Stimulated activated CD8-positive, alpha-beta memory T cell treated with anti-CD3 and anti-CD28 coated beads, Interleukin-15, amount 100 ng/mL, for 24 hours (primary cell): ENCODE measurements at places on chromosomes 1 and 21.

DNA sequence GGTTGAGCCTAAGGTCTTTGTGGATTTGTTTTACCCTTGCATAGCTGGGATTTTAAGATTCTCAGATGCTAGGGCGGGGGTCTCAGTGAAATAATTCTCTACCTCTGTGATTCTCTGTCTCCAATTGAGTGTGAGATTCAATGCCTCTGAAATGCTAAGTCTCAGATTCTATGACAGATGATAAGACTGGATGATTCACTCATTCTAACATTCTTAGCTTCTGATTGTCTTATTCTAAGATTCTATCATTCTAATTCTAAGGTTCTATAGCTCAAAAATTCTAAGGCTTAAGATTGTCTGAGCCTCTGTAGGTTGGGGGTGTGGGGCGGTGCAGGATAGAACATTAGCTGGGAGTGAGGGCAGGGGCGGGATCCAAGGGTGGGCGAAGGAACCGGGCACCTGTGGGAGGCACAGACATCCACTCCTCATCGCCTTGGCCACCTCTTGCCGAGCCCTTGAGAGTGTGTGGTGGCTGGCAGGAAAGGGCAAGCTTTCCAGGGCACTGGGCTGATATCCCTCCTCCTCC lies 29.5 kb downstream of the ADGRB2 start:
- DNase-seq, result no peak

DNA sequence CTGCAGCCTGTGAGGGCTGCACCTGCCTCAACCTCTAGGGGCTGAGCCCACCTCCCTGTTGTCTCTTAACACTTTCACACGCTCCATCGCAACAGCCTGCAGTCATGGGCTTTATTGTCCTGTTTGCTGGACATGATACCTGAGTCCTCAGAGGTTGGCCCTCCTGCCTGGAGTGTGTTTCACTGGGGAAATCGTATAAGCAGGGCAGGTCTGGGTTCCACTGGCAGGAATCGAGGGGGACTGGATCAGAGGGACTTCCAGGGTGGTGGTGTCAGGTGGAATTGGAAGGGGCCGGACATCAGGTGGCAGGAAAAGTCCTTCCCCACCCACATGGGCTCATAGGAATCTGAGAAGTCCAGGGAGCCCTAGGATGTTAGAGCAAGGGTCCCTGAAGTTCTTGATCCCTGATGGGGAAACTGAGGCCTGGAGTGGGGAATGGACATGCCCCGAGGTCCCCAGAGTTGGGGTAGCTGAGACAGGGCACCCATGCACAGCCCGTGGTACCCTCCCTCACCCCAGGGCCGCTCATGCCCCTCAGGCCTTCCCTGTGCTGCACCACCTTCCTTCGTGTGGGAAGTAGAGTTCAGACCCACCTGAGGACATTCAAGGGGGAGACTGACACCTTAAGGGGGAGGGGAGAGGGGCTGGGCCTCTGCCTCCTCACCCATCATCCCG lies 66.6 kb downstream of the PIK3CD start:
- no peak for DNase-seq

DNA sequence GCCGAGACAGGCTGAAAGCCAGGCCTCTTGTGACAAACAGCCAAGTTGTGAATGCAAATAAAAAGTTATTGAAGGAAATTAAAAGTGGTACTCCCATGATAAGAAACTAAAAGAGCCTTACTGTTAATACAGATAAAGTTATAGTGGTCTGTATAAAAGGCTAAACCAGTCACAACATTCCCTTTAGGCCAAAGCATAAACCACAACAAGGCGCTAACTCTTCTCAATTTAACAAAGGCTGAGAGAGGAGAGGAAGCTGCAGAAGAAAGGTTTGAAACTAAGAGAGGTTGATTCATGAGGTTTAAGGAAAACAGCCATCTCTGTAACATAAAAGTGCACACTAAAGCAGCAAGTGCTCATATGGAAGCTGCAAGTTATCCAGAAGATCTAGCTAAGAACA lies 10.7 kb downstream of the C1orf105 start:
- no peak for DNase-seq

- no peak for DNase-seq
Measured at GRCh38 chr1:221753828-221754188, 11.9 kb upstream of the DUSP10 start.

GRCh38 chr1:35502242-35502641 lies 55.0 kb downstream of the KIAA0319L start:
- DNase-seq, result no peak

- DNase-seq, result no peak
Measured at GRCh38 chr1:32538887-32539583, at the start of gene ZBTB8A. ZBTB8A (plus strand) TSS chr1:32539427; CDS start chr1:32592932, 53,505 bp downstream.

- no peak for DNase-seq
Measured at GRCh38 chr1:216824511-216824910, 101.3 kb upstream of the ESRRG start.

DNA sequence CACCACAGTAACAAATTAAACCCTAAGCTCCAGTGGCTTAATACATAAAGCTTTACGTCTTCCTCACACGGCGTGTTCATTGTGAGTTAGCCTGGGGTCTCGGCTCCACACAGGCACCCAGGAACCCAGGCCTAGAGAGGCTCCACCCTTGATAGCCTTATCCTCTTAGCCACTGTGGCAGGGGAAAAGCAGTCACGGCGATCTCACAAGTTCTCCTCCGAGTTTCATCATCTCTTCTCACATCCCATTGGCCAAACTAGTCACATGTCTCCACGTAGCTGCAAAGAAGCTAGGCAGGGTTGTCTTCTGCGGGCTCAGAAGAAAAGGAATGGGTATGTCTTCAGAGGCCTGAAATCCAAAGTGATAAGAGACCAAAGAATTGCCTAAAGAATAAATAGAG lies 122.3 kb upstream of the GRIK3 start:
- DNase-seq, result no peak

DNA sequence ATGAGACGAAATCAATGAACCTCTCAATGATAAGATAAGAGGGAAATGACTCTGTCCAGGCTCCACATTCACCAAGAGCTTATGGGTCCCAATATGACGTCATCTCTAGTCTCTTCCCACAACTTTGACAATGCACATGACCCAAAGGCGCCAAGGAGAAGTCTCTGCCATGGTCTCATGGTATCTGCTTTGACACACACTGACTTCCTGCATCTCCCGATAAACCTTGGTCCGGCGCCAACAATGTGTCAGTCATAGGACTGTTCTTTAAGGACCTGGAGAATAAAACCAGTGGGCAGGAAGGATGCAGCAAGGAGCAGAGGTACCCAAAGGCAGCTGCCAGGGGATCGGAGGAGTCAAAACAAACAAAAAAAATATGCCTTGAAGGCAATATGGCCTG lies 46.9 kb upstream of the TMEM51 start:
- DNase-seq, result no peak

GRCh38 chr1:111596499-111596898 lies 23.1 kb upstream of the RAP1A start:
- no peak for DNase-seq

DNA sequence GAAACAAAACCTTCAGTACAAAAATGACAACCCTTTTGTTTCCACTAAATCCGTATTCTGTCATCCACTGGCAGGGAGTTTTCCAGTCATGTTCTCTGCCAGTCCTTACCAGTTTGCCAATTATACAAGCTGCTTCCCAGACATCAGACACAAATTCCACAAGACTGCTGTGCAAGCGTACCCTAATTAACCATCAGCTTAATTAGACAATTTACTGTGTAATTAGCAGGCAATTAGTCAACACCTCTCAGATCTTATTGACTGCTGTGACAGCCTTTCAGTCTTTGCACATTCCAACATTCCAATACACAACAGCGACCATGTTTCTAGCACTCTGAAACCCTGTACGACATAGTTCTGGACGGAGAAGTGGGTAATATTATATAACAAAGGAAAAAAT lies 420.1 kb downstream of the DPYD start:
- no peak for DNase-seq

GRCh38 chr1:245589906-245590305 lies 435.1 kb downstream of the KIF26B start:
- no peak for DNase-seq

DNA sequence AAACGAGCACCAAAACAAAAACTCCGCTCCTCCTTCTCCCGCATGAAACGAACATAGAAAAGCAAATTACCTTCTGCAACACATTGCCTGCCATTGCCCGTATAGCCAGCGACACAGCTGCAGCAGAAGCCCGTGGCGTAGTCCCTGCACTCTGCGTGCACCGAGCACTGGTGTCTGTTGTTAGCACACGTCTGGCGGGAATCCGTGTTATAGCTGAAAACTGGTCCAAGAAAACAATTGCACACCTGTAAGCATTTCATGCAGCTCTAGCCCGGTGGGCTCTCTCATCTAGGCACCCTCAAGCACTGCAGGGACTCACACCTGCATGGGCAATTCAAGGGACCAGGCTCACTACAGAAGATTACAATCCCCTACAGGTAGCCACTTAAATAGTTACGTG lies 26.9 kb downstream of the NID1 start:
- no peak for DNase-seq

DNA sequence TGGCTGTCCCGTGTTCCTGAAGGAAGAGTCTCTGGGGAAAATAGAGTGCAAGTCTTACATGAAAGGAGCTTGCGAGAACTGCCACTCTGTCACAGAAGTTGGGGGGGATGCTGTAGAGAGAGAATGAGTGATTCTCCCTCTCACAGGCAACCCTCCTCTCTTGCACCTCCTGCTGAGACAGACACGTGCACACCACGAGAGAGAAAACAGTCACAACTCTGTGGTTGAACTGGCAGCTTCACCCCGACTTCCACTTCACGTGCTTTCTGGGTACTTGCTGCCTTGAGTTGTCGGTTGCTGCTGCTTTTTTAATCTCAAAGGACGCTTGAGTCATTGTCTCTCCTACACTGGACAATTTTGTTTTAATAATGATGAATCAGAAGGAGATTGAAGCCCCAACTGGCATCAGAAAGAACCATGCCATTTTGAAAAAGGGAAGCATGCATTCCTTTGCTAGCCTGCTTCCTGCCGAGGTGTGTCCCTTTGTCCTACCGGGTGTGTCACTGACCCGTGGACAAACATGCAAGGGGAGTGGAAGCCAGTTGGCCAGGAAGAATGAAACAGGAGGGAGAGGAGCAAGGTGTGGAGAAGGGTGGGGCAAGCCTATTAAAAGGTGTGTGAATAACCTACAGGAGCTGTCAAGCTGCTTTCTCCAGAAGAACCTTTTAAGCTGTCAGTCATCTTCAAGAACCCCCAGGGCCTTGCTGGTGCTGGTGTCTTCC lies 164.2 kb downstream of the CACNA1E start:
- no peak for DNase-seq

GRCh38 chr1:163094182-163094581 lies 25.0 kb downstream of the RGS4 start:
- DNase-seq, result no peak

GRCh38 chr1:230206976-230207375 lies 139.9 kb downstream of the GALNT2 start:
- DNase-seq, result no peak

DNA sequence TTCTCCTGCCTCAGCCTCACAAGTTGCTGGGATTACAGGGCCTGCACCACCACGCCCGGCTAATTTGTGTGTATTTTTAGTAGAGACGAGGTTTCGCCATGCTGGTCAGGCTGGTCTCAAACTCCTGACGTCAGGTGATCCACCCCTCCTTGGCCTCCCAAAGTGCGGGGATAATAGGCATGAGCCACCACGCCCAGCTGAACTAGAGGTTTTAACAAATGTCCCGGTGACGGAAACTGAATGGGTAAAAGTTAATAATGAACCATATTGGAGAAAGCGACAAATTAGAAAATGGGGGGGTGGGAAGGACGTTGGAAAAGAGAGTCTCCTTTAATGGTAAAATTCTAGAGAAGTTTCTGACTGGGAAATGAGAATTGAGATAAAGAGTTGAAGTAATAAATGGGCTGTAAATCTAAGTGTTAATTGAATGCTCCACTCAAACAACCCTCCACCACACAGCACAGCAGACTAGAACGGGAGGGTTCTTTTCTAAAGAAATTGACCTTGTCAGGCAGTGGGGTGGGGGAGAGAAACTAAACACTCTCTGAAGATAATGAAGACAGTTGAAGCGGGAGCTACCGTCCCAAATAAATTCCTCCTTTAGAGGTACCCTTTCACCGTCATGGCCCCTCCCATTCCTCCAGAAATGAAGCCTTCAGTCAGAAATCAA lies 46.9 kb upstream of the PUM1 start:
- DNase-seq, result no peak

GRCh38 chr1:12208764-12209494 lies 20.9 kb upstream of the VPS13D start:
- DNase-seq, result peak; percentile 75

DNA sequence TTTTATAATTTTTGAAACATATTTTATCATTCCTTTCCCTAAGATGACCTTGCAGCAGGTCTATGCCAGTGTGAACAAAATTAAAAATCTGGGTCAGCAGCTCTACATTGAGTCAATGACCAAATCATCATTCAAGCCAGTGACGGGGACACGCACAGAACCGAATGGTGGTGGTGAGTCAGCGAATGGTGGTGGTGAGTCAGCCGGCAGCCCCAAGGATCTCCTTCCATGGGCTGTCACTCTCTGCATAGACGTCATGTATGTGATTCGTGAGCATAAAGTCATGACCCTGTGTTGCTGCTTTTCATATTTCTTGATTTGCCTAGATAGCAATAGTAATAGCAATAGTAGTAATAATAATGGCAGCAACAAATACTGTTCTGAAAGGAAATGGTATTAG lies 26.3 kb downstream of the PER3 start:
- DNase-seq, result no peak

DNA sequence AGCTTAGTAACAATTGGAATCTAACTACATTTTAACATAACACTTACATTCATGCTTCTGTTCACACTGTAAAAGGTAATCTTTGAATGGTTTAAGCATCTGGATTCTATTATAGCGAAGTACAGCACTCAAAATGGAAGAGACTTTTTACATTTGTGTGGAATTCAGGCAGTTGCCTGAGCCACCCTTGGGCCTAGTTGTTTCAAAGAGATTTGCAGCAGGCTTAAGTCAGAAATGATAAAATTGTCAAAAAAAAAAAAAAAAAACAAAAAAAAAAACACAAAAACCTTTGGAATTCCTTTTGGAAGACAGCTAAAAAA lies 199.9 kb downstream of the LYPLAL1 start:
- no peak for DNase-seq

- no peak for DNase-seq
Measured at GRCh38 chr1:67436511-67437055, 6.4 kb upstream of the SERBP1 start.

- no peak for DNase-seq
Measured at GRCh38 chr1:6052543-6053205, 7.0 kb downstream of the KCNAB2 start.

GRCh38 chr21:31656199-31657095 lies 3.0 kb upstream of the SOD1 start:
- DNase-seq, result peak; percentile 17

- DNase-seq, result no peak
Measured at GRCh38 chr1:116268211-116268610, 104.8 kb upstream of the ATP1A1 start.

DNA sequence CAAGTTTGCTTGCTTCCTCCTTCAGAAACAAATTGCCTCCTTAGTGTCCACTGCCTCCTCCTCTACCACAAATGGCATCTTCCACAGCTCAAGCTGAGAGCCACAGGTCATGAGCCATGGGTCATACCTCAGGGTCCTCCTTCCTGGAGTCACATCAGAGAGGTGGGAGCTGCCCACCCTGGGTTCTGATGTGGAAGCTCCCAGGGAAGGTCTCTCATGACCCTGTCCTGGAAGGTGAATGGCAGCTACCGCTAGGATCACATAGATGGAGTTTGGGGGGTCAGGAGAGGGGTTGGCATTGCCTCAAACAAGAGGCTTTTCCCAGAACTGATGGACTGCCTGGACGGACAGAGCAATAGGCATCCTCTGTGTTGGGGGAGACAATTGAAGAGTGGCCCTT lies 321.4 kb downstream of the MATN1 start:
- no peak for DNase-seq

- no peak for DNase-seq
Measured at GRCh38 chr1:193418745-193419058, 232.3 kb upstream of the B3GALT2 start.
